Body of pancreas (tissue), 4 donors: ENCODE measurements at places on chromosomes 5 and 9. TPM values are rescaled to one million over a fixed set of nuclear protein-coding genes. Genes with fewer than 3 reads are reported as not detected.

Gene SLC4A9
- total RNA-seq = not detected

Gene CDKN2A
- total RNA-seq = 6.2 TPM

Gene SPINK7
- total RNA-seq = not detected

Gene ZBTB5
- 9.9 TPM for total RNA-seq

Gene PARP8
- 13.5 TPM for total RNA-seq
